Esophagus muscularis mucosa (tissue), 4 donors: ENCODE measurements at places on chromosomes 16 and 17.

- no peak for DNase-seq
Observed at GRCh38 chr17:39611401-39612112, 3.8 kb upstream of the NEUROD2 start.

DNA sequence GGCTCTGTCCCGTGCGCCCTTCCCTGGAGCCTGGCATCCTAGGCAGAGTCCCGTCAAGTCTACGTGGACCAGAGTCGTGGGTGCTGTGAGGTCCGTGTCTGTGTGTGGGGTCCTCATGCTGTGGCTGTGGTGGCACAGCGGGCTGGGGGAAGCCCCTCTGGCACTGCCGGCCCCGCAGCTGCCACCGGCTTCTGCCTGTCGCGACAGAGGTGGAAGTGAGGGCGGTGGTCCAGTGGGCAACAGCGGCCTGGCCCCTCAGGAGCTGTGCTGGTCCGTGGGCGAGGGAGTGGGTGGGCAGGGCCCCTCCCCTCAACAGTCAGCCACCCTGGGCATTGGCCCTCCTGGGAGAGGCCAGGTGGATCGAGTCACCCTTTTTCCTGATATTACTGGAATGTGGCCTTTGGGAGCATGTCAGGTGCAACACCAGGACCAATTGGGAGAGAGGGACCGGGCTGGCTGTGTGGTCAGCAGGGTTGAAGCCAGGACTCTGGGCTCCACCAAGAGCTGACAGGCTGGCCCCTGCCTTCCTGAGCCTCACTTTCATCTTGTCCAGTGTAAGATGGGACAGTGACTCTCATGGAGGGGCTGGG is 11.9 kb downstream of the BAIAP2 start:
- DNase-seq = no peak

- no peak for DNase-seq
Observed at GRCh38 chr17:9890124-9890523, 14.9 kb downstream of the RCVRN start.

- DNase-seq = no peak
Observed at GRCh38 chr16:57987441-57988177, 12.9 kb downstream of the ZNF319 start.

DNA sequence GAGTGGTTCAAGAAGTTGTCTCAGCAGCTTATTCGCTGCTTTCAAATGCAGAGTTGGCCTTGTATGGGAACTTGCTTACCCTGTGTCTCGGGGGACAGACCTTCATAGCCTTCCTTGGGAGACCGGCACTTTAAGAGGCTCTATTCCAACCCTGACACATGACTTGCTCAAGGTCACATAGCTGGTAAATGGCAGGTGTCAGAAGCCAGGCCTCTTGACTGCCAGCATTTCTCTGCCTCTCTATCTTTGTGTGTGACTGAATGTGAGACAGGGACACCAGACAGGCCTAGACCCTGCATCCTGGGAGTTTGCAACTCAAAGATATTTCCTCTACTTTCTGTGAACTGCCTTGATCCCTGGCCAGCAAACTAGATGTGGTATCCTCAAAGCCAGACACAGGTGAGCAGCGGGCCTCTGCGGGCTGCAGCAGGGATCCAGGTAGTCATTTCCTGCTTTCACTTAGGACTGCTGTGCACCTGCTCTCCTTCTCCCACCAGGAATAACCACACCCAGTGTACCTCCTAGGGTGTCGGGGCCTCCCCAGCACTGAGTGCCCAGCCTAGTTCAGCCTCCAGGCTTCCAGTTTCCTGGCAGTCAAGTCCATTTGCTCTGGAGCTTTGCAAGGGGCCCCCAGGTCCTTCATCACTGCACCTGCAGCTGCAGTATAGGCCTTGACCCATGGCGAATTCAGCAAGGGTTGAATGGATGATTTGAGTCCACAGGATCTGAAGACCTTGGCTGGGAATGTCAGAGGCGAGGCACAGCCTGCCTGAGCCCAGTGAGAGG is 116.6 kb upstream of the TNRC6C start:
- no peak for DNase-seq

- no peak for DNase-seq
Observed at GRCh38 chr16:2914233-2914632, 2.5 kb downstream of the FLYWCH1 start.

DNA sequence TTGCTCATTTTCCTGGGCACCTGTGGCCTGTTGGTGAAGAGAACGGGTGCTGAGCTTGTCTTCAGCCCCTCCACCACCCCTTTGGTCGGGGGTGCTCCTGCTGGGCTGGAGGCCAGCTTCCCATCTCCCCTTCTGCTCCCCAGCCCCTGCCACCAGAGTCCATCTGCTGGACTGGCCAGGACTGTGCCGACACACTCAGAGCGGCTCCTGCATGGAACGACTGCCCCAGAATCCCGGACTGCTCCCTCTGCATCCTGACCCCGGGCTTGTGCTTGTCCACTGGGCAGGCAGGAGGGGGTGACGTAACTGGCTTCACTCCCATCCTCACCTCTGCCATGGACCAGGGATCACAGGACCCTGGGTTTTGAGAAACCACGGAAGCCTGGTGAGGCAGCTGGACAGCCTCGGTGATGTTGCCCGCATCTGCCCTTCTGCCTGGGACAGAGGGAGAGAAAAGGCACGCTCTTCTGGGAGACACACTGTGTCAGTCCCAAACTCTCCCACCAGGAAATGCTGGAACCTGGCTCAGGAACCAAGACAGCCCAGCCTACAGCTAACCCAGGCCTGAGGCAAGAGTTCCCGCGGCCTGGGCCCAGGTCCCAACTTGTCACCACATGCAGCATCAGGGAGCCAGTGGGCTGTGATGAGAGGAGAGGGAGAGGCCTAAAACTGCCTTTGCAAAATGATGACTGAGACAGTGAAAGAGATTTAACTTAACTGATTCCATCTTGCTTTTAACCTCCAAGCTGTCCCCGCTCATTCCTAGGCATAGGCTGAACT is 16.1 kb upstream of the GSDMA start:
- DNase-seq = no peak

GRCh38 chr17:42507671-42508070 is 28.4 kb upstream of the NAGLU start:
- no peak for DNase-seq

GRCh38 chr17:1975573-1975972 is 49.6 kb downstream of the RTN4RL1 start:
- no peak for DNase-seq

- DNase-seq = no peak
Observed at GRCh38 chr17:30380643-30381339, 2.1 kb downstream of the CPD start.

GRCh38 chr17:56600256-56600655 is 6.8 kb downstream of the NOG start:
- DNase-seq = no peak

- DNase-seq = no peak
Observed at GRCh38 chr17:66983414-66984021, 19.0 kb downstream of the CACNG4 start.

DNA sequence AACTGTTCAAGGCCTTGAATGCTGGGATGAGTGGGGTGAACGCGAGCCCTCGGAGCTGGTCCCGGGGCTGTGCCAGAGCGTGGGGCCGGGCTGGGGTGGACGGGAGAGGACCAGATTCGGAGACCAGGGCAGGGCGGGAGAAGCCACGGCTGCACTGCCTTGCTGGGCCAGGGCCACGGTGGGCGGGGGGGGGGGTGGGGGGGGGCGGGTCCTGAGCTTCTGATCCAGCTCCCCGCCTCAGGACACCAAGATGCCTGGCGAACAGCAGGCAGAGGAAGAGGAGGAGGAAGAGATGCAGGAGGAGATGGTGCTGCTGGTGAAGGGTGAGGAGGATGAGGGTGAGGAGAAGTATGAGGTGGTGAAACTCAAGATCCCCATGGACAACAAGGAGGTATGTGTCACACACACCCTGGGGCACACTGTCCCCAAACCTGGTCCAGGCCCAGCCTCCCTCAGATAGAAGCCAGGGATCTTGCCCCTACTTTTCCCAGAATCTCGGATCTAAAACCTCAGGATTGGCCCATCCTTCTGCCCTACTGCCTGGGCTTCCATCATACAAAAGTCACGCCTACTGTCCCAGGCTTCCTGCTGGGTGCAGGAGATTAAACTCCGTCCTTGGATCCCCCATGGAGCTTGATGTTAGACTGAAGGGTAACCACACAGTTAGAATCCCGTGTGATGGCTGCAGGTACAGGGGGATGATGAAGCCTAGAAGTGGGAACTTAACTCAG is 563 bp downstream of the ZNF771 start:
- DNase-seq = no peak

DNA sequence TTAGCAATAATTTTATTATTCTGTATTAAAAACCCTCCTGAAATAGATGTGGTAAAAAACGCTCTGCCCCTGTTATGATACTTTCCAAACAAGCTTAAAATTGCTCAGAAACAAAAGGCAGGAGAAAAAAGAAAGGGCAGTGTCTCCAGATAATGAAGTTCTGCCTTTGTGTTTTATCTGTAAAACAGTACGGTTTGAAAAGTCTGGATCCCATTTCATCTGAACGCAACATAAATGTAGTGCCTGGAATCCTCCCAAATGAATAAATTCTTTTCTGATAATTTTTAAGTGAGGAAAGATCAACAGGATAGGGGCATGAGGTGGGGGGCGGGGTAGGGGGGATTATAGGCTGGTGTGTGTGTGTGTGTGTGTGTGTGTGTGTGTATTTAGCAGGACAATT is 87.5 kb upstream of the SOX9 start:
- no peak for DNase-seq

- DNase-seq = no peak
Observed at GRCh38 chr16:15427648-15428239, 6.6 kb upstream of the BMERB1 start.

- DNase-seq = no peak
Observed at GRCh38 chr17:80894439-80894721, 97.3 kb upstream of the CHMP6 start.

GRCh38 chr16:11499295-11500089 is 87.2 kb downstream of the LITAF start:
- DNase-seq = no peak

DNA sequence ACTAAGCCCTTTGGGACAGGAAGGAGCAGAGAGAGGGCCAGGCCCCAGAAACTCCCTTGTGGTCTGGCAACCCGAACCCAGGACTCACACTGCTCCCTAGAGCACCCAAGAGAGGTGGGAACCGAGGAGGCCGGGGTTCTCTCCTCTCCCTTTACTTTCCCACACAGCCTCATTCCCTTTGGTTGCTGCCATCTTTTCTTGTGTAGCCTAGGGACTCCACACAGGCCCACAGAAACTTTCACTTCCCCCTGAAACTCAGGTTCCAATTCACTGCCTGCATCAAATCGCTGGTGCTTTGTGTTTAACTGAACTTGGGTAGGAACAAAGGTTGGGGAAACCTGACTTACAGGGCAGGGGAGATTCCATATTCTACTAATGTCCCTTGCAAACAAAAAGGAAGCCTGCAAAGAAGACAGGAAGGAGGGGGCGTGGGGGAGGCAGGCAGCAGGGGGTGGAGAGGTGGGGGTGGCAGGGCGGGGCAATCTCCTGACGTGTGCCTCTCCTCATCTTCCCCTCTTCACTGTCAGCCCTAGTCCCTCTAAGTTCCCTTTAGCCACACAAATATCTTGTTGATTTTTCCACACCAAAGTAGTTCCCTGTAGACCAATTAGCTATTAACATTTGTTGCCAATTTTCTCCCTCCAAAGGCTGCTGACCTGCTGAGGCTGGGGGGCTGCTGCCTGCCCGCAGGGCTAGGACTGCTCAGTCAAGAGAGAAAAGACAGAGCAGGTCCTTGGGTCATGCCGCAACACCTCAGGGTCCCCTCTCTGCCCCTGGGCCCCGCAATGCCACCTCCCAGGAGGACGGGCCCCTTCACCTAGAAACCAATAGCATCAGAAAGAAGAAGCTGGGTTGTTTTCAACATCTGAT is 8.0 kb downstream of the ST3GAL2 start:
- no peak for DNase-seq

DNA sequence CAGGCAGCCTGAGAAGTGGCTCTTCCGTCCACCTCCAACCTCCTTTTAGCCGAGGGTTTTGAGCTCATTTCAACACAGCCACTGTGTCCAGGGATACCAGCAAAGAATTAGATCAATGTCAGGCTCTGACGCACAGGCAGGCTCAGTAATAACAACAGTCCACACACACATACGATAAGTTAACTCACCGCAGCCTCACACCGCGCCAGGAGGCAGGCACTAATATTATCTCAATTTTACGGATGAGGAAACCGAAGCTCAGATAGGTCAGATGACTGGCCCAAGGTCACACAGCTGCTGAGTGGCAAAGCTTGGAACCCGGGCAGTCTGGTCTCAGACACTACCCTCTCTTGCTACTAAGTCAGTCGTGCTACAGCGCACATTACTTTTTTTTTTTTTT is 22.9 kb downstream of the ABR start:
- DNase-seq = no peak

DNA sequence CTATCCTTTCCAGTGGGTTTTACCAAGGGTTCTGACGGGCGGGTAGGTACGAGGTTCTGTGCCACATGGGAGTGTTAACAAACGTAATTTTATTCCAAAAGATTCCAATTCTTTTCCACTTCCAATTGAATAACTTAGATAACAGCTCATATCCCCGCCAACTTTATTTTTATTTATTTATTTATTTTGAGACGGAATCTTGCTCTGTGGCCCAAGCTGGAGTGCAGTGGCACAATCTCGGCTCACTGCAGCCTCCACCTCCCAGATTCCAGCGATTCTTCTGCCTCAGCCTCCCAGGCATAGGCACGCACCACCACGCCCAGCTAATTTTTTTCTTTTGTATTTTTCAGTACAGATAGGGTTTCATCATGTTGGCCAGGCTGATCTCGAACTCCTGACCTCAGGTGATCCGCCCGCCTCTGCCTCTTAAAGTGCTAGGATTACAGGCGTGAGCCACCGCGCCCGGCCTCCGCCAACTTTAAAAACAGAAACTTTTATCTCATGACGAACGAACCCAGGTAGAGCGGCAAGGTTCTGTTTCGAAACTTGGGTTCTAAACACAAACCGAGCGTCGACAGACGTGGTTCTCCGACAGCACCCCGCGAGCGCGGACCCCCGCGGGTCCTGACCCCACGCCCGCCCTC is 613 bp downstream of the ECI1 start:
- no peak for DNase-seq

DNA sequence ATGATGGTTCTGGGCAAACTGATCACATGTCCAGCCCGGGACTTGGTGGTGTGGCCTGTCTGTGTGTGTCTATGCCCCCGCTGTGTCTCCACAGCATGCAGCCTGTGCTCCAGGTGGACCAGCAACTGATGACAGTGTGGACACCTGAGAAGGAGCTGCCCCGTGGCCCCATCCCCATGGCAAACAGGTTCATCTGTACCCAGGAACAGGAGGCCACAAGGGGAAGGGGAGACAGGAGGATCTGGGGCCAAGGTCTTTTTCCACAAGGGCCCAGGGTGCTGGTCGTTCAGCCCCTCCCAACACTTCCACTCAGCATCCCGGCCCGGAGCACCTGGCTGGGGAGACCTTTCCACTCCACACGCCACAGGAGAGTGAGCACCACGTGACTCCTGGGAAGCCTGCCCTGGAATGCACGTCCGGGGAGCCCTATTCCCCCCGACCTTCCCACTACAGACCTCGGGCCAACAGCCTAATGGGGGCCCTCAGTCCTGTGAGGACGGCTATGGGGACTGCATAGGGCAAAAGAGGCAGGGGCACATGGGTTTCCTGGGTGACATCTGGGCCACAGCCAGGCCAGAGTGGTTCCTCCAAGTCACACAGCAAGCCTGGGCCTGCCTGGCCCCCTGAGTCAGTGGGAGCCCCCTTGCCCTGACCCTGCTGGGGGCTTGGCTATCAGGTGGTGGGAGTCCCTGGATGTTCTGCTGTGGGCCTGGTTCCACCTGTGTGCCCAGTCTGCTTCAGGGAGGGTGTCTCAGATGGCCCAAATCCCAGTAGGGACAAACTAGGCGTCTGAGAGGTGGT is 20.8 kb upstream of the NXPH3 start:
- no peak for DNase-seq
